Mesenchymal stem cell (in vitro differentiated cells and primary cell): ENCODE measurements at places on chromosomes 7 and 10.

GRCh38 chr10:114396464-114396863, 7.8 kb downstream of the AFAP1L2 start:
- no peak overlapping the region for H3K27ac ChIP-seq
- peaks cover 10% of the 10 kb centered on the region for H3K4me1 ChIP-seq

GRCh38 chr7:145168879-145169278, 333.0 kb upstream of the TPK1 start:
- H3K4me3 ChIP-seq = no peak overlapping the region
- no peaks in the 10 kb centered on the region for H3K4me1 ChIP-seq
- H3K36me3 ChIP-seq = no peaks in the 10 kb centered on the region
- no peak for DNase-seq

DNA sequence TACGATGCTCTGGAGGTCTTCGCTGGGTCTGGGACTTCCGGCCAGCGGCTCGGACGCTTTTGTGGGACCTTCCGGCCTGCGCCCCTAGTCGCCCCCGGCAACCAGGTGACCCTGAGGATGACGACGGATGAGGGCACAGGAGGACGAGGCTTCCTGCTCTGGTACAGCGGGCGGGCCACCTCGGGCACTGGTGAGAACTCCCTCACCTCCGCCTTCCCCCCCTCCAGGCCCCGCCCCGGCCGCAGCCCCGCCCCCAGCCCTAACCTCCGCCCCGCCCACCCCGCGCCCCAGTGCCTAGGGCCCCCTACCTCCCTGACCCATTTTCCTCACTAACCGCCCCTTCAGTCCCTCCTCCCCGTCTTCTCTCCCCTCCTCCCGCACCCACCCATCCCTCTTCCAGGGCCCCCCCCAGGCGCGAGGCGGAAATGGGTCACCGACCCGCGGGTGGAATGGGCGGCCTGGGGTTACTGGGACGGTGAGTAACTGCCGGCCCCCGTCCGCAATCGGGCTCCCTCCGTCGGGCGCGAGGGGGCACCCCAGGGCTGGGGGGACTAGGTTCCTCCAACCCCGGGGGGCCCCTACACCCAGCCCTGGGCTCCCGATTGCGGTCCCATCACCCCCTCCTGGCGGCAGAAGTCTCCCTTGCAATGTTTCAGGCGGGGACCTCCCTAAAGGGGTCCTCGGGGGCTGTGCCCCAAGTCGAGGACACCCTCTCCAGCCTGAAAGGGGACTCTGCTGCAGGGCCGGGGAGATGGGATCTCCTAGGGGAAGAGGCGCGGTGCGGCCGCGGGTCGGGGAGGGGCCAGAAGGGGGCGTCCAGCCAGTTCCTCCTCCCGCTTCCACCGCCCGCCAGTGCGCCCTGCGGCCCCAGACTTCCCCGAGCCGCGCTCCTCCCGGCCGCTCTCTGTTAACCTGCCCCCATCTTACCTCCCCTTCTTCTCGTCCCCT, 2.1 kb downstream of the PCOLCE start:
- H3K36me3 ChIP-seq = peaks cover 35% of the 10 kb centered on the region
- H3K27me3 ChIP-seq = no peaks in the 10 kb centered on the region
- H3K27ac ChIP-seq = peak overlapping the region; percentile 74
- peak; percentile 82 for DNase-seq
- peaks cover 41% of the 10 kb centered on the region for H3K4me1 ChIP-seq

DNA sequence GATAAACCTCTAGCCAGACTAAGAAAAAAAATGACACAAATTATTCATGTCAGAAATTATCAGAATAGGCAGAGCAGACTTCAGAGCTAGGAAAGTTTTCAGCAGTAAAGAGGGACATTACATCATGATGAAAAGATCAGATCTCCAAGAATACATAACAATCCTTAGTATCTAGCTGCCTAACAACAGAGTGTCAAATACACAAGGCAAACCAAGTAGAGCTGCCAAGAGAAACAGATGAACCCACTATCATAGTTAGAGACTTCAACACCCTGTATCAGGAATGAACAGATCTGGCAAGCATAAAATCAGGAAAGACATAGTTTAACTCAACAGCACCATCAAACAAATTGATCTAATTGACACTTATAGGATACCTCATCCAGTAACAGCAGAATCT, 92.3 kb downstream of the NKX6-2 start:
- H3K4me3 ChIP-seq = no peak overlapping the region
- no peak overlapping the region for H3K27ac ChIP-seq
- H3K27me3 ChIP-seq = no peaks in the 10 kb centered on the region
- H3K4me1 ChIP-seq = peaks cover 5% of the 10 kb centered on the region
- DNase-seq = no peak

DNA sequence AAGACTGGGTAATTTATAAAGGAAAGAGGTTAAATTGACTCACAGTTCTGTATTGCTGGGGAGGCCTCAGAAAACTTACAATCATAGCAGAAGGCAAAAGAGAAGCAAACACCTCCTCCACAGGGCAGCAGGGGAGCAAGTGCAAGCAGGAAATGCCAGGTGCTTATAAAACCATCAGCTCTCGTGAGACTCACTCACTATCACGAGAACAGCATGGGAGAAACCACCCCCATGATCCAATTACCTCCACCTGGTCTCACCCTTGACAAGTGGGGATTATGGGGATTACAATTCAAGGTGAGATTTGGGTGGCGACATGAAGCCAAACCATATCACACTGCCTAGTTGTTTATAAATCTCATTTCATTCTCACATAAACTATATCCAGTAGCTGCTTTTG, 28.0 kb upstream of the CPN1 start:
- H3K4me3 ChIP-seq = no peak overlapping the region
- H3K36me3 ChIP-seq = no peaks in the 10 kb centered on the region
- no peaks in the 10 kb centered on the region for H3K4me1 ChIP-seq
- no peak overlapping the region for H3K27ac ChIP-seq
- peaks cover 4% of the 10 kb centered on the region for H3K27me3 ChIP-seq
- no peak for DNase-seq

DNA sequence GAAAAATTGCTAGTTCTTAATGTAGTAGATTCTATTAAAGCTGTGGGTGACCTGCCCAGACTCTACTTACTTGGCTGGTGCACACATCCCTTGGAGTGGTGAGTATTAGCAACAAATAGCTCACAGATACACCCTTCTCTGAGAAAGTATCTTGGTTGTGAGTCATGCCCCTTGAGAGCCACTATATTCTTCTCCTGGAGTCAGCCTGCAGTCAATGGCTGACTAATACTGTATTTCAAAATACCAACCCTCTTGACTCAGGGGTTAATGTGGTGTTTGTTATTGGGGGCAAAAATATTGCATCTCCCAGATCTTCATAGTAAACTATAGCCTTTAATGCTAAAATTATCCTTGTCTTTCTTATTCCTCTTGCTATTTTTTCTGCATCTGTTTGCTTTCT, 354.9 kb downstream of the BMPER start:
- no peak overlapping the region for H3K4me3 ChIP-seq
- no peaks in the 10 kb centered on the region for H3K4me1 ChIP-seq
- no peak overlapping the region for H3K27ac ChIP-seq
- no peaks in the 10 kb centered on the region for H3K27me3 ChIP-seq

GRCh38 chr7:2203766-2204300, 28.9 kb downstream of the MAD1L1 start:
- H3K4me1 ChIP-seq = peaks cover 15% of the 10 kb centered on the region
- H3K4me3 ChIP-seq = no peak overlapping the region
- no peaks in the 10 kb centered on the region for H3K27me3 ChIP-seq
- no peak overlapping the region for H3K27ac ChIP-seq
- peak; percentile 50 for DNase-seq

GRCh38 chr7:32447218-32447617, 43.0 kb downstream of the LSM5 start:
- DNase-seq = no peak
- H3K4me3 ChIP-seq = no peak overlapping the region
- H3K4me1 ChIP-seq = no peaks in the 10 kb centered on the region
- no peaks in the 10 kb centered on the region for H3K36me3 ChIP-seq
- H3K27me3 ChIP-seq = no peaks in the 10 kb centered on the region
- H3K27ac ChIP-seq = no peak overlapping the region

DNA sequence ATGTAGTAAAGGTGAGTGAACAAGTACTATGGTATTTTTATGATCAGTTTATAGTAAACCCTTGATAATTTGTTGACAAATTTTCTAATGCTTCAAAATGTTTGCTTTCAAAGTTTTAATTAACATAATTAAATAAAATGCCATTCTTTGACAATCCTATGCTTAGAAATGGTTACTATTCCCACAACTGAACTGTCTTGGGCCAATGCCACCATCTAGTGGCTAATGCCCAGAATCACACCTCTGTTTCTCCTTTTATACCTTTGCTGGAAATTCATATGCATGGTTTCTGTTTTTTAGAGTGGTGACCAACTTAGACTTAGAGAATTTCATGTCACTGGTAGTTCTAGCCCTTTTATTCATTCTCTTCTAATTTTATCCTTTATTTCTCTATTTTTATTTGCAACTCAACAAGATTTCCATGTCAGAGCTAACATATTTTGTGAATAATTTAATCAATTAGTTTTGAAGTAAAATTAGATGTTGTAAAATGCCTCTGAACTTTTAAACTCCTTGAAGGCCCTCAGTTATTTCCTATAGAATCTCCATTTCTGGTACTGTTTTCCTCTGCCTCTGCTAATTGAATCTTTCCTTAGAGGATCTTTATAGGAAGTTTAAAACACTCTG, 31.1 kb downstream of the PCGF5 start:
- no peaks in the 10 kb centered on the region for H3K4me1 ChIP-seq
- no peaks in the 10 kb centered on the region for H3K27me3 ChIP-seq
- peaks cover 6% of the 10 kb centered on the region for H3K36me3 ChIP-seq
- no peak overlapping the region for H3K27ac ChIP-seq
- no peak overlapping the region for H3K4me3 ChIP-seq

GRCh38 chr7:28731092-28731658, 227.0 kb downstream of the TRIL start:
- peaks cover 19% of the 10 kb centered on the region for H3K4me1 ChIP-seq
- no peak for DNase-seq
- peak overlapping the region; percentile 70 for H3K4me3 ChIP-seq
- H3K27me3 ChIP-seq = no peaks in the 10 kb centered on the region
- no peak overlapping the region for H3K27ac ChIP-seq
- peaks cover 21% of the 10 kb centered on the region for H3K36me3 ChIP-seq

DNA sequence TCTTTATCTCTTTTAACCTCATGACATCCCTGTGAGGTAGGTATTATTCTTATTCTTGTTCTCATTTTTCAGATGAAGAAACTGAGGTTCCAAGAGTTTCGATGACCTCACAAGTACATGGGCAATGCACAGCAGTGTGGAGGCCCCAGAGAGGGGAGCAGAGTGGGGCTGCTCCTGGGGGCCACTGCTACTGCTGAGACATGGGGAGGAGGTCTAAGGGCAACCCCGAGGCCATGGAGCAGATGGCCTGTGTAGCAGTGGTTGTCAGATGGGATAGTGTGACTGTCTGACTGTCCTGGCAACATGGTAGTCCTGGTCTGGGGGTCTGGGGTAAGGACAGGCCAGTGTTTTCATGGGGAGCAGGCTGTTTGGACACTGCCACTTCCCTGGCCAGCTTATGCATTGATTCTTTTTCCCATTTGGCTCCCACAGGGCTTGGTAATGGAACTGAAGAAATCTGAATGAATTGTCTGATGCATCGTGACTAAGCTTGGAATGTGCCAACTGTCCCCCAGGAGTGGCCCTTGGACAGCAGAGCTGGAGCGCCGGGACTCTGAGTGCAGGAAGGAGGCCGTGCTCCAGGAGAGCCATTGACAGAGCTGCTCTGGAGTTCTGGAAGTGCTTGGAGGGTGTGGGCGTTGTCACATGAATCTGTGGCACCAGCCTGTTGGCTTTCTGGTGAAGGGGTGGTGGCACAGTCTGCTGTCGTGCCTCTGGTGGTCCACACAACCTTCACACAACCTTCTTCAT, 40.9 kb downstream of the ADRA2A start:
- H3K36me3 ChIP-seq = no peaks in the 10 kb centered on the region
- peaks cover 2% of the 10 kb centered on the region for H3K4me1 ChIP-seq
- H3K27me3 ChIP-seq = no peaks in the 10 kb centered on the region

- H3K27ac ChIP-seq = no peak overlapping the region
- H3K4me3 ChIP-seq = no peak overlapping the region
- DNase-seq = no peak
- H3K4me1 ChIP-seq = no peaks in the 10 kb centered on the region
- no peaks in the 10 kb centered on the region for H3K36me3 ChIP-seq
These were observed 67.5 kb downstream of the C1GALT1 start for GRCh38 chr7:7249814-7250213.

- DNase-seq = no peak
- no peak overlapping the region for H3K27ac ChIP-seq
- H3K4me1 ChIP-seq = peaks cover 5% of the 10 kb centered on the region
- no peaks in the 10 kb centered on the region for H3K27me3 ChIP-seq
These were observed 5.6 kb downstream of the CCSER2 start for GRCh38 chr10:84333864-84334451.

DNA sequence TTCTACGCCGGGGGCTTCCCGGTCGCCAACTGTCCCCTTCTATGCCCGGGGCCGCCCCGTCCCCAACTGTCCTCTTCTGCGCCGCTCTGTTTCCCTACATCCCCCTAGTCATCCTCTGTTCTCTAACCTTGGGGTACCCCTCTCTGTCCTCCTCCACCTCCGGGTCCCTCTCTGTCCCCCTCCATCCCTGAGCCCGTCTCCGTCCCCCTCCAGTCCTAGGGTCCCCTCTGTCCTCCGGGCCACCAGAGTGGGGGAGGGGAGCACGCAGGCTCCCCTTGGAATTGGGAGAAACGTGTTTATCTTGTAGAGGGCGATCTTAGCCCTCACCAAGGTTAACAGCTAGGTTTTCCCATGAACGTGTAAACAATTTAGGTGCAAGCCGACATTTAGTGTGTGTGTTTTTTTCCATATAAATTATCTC, 852 bp upstream of the KLF6 start:
- peak; percentile 71 for DNase-seq
- H3K27ac ChIP-seq = peak overlapping the region; percentile 86
- peak overlapping the region; percentile 83 for H3K4me3 ChIP-seq
- H3K27me3 ChIP-seq = no peaks in the 10 kb centered on the region
- H3K36me3 ChIP-seq = peaks cover 12% of the 10 kb centered on the region

DNA sequence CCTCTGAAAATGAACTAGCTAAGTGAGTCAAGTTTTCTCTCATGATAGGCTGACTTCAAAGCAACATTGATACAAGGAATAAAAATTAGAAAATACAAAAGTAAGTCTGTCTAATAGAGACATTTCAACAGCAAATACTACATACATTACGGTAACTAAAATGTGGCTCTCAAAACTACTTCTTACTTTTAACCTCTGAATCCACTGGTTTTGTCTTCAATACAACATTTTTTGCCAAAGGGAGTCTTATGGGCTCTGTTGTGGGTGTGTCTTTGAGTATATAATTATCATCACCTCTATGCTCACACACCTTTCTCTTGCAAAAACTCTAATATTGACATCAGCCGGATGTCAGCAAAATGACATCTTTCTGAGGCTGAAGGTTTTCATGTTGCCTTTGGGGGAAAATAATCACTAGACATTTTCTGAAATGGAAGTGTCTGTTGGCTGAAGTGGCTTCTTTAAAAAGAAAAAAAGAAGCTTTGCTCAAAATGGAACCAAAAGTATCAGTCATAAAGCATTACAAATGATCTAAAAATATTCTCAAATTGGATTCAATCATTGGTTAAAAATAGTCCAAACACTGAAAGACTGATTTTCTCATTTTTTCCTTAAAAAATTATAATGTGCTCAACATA, 41.8 kb upstream of the FAM133B start:
- peaks cover 3% of the 10 kb centered on the region for H3K36me3 ChIP-seq
- DNase-seq = no peak
- H3K4me1 ChIP-seq = peaks cover 4% of the 10 kb centered on the region
- peak overlapping the region; percentile 66 for H3K27ac ChIP-seq
- no peaks in the 10 kb centered on the region for H3K27me3 ChIP-seq

GRCh38 chr10:133162178-133162909, 2.3 kb downstream of the KNDC1 start:
- H3K36me3 ChIP-seq = no peaks in the 10 kb centered on the region
- no peak for DNase-seq
- peaks cover 23% of the 10 kb centered on the region for H3K4me1 ChIP-seq
- H3K4me3 ChIP-seq = no peak overlapping the region
- no peak overlapping the region for H3K27ac ChIP-seq
- H3K27me3 ChIP-seq = peaks cover 75% of the 10 kb centered on the region
